ENCODE measurements at places on chromosomes 6 and 20.

GRCh38 chr6:5540370-5540769, 279.1 kb downstream of the FARS2 start:
- peak; percentile 64 for DNase-seq

DNA sequence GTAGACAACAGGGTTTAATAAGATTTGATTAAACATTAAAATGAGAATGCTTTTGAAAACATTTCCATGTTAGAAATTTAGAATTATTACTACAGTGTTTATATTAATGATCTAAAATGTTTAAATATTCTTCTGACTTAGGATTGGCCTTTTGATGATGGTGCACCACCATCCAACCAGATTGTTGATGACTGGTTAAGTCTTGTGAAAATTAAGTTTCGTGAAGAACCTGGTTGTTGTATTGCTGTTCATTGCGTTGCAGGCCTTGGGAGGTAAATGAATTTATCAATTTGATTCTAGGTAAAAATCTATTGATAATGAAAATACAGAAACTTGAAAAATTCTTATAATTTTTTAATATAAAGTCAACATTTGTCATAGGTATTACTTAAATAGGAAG, 6.5 kb downstream of the LOC128125822 start:
- DNase-seq, result no peak

DNA sequence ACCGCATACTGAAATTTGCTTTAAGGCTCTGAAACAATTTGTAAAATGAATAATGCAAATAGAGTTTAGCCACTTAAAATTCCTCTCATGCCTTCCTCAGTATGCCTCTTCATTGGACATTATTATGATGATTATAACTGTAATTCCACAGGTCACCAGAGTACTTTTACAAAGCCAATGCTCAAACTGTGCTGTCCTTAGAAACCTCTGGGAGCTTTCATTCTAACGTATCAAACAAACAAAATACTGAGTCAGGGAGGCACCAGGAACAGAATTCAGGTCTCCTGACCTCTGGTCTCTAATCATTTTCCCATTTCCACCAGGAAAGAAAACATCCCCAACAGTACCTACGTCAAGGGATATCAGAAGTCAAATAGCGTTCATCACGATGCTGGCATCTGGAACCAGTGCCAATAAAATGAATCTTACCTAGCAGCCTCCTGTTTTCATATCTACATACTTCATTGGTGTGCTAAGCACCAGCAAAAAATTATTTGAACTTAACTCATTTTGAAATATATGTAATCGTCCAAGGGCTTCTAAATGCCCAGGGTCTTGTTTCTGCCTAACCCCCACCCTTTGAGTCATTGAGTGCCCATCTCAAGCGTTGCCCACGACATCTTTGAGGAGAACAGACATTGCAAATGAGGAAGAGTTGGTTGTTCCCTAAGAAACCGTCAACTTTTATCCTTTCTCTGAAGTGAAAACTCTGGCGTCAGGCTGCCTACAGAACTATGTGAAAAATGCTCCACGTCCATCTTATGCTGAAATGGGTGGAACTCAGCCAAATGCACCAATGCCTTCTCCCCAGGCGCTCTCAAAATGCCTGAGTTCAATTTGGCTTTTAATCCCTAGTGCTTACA, 37.9 kb downstream of the NEDD9 start:
- DNase-seq, result peak; percentile 78

DNA sequence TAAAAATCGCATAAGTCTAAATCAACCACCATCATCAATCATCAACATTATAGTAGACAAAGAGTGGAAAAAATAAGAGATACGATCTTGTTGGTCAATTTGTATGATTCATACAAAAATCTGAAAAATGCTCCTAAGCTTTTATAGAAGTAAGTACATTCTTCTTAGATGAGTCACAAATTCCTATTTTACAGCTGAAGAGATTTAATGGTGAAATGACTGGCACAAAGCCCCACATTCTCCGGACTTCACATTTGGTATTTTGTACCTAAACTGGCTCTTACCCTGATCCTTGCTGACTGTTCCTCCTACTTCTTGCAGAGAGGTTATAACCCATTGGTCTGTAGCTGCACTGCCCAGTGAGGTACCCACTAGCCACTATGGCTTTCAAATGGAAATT, 29.9 kb upstream of the PREP start:
- peak; percentile 85 for DNase-seq

- DNase-seq, result no peak
Observed at GRCh38 chr6:52566201-52566600, 10.7 kb downstream of the TRAM2 start.

DNA sequence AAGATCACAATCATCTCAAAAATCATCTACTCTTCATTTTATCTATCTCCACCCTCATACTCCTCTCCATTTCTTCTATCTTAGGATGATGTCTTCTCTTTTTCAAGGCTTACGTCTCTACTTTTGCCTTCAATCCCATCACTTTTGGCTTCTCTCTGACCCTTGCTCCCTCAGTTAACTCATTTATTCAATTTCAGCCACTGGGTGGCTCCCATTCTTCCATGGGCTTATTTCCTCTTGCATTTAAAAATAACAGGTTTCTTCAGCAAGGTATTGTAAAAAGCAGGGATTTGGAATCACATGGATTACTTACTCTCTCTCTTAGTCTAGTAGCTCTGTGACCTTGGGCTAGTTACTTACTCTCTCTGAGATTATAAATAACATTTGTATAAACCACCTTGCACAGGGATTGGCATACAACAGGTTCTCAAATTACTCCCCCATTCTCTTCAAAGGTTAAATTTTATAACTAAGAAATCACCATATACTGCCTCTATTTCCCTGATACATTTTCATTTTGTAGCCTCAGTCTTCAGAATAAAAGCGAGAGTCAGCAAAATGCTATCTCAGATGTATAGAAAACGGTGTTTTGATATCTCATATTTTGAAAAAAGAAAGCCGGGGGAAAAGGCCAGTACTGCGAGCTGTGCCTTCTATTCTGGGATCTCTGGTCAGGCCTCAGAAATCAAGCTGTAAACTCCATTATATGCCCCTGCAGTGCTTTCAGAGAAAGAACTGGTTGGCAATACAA, 5.5 kb downstream of the ZSCAN12 start:
- DNase-seq, result no peak

- DNase-seq, result no peak
Observed at GRCh38 chr6:36139431-36139830, 9.1 kb downstream of the MAPK13 start.

DNA sequence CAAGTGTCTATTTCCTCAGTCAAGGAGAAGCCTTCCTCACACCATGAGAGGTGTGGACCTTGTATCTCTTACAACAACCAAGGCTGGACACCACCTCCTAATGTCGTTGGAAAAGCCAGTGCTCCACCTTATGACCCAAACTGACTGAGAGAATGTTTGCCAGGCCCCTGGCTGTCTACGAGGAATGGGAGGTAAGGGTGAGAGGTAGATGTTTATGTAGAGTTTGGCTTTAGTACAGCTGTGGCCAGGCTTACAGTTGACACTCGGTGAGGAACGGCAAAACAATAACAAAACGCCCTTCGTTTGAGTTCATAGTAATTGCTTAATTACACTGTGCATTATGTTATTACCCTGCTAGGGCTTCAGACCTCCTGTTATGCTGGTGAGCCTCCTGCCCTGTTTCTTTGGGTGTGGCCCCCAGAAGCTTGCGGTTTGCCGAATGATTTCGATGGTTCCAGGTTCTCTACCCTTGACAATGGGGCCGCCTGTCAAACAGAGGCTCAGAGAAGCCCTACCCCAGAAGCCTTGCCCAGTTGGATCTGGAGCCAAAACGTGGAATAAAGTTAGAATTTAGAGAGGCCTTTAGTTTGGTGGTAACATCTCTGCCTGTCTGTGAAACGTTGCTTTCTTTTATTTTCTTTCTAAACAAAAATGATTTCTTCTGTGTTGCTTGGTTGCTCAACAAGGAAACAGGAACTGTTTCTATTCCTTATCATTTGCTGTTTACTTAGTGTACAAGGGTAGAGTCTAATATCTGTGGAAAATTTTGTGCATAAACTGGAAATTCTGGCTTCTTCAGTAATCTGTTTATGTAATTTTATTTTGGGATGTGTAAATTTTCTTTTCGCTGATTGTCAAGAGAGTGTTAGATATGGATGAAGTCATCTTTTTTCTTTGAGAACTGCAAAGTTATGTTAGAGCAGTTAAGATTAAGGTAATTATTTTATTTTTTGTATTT, 60.4 kb upstream of the FOXQ1 start:
- DNase-seq, result no peak

GRCh38 chr6:127102299-127102698, 16.2 kb upstream of the RSPO3 start:
- DNase-seq, result peak; percentile 81

DNA sequence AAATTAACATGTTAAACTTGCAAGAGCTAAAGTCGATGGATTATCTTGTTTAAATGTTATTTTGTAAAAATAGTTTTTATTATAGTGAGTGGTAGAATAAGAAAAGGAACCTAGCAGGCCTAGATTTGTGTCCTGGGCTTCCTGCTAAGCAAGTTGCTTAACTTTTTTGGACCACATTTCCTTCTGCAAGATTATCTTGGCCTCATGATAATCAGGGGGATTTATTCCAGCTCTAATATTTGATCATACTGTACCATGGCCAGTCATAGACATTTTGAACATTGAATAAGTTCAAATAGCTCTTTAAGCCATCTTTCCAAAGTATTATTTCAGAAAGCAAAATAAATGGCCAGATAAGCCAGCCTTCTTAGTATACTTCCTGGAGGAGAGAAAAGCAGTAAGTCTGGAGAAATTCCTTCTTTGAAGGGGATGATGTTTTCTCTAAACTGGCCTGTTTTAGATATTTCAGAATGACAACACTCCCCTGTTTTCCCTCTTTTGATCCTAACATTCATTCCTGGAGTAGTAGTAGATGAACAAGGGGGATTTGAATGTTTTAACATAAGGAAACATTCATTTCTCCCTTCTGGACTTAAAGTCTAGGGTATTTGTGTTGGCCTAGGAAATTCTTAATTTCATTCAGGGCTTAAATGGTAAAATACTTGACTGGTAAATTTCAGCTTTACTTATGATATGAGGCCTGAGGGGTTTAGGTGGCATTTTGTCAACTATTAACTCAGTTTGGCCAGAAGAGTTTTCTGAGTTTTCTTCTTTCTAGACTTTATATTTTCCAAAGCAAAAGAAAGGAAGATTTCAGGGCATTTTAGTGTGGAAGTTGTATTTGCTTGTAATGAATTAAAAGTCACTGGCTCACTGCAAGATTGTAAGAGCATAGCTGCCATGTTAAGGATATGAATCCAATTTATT, 108.8 kb upstream of the SCGN start:
- DNase-seq, result no peak

GRCh38 chr6:157561929-157562810, 181.2 kb downstream of the ZDHHC14 start:
- DNase-seq, result no peak

GRCh38 chr6:107667790-107668189, 156.3 kb downstream of the SCML4 start:
- DNase-seq, result no peak

DNA sequence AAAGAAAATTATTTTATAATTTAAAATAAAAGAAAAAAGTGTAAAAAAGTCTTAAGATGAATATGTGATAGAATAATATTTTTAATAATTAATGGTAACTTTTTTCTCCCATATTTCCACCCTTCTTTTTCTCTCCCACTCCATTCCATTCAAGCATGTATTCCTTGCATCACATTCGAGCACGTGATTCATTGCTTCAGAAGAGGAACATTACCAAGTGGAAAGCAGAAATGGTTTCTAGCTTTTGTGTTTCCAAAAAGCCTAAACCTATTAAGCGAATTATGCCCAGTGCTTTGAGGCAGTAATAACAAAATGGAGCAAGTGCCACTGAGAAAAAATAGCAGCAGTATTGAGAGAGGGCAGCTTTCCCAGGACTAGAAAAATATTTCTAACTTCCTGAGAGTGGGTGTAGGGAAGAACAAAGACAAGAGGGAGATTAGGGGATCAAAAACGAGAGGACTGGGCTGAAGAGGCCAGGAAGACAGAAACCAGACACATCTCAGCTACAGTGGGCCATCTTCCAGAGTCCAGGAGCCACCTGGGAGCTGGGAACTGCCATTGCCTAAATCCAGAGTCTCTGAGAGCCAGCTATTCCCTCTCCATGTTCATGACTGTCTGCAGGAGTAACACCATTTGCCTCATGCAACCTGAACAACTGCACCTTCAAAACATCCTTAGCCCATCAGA, 15.0 kb upstream of the AKIRIN2 start:
- DNase-seq, result no peak

GRCh38 chr6:90216072-90216977, 80.3 kb downstream of the BACH2 start:
- DNase-seq, result peak; percentile 50

DNA sequence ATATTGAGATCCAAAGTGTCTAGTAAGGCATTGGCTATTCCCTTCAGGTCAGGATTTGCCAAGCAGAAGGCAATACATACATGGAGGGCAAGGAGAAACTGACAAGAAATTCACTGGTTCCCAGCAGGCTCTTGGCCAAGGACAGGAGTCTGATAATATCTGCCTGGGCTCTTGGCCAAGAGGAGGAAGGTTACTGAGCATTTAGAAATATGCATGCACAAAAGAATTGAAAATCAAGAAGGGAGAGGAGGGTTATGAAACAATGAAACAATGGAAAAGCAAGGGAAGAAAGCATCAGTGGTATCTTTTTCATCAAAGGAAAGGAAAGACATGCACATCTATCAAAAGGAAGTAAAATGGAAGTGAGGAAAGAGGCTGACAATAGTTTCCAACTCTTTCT, 42.4 kb downstream of the ARHGAP18 start:
- DNase-seq, result no peak

DNA sequence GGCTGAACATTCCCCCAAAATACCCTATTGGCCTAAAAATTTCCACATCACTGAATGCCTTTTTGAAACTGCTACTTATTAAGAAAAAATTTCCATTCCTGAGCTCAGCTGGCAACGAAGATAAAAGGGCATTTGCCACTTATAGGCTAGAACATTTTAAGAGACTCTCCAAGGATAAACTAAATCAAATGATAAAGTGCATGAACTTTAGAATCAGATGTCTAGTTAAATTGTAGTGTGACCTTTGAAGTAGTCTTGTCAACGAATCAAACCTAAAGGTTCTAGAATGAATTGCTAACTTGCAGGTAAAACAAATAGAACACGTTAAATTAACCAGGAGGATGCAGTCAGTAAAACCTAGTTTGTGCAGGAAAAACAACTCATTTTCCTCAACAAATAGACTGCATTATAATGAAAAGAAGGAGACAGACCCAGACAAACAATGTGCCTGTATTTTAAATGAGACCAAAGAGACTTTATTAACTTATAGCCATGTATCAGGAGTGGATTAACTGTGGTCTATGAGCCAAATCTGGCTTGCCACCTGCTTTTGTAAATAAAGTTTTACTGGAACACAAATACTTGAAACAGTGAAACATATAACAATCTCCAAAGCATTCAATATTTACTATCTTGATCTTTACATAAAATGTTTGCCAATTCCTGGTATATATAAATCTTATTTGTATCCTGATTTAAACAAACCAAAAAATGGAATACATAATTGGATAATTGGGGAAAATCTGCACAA, 184.4 kb downstream of the MEI4 start:
- DNase-seq, result no peak

- DNase-seq, result no peak
Observed at GRCh38 chr20:61311656-61312387, 59.8 kb downstream of the CDH4 start.

GRCh38 chr20:41334443-41335421, 5.9 kb upstream of the LPIN3 start:
- no peak for DNase-seq

- no peak for DNase-seq
Observed at GRCh38 chr6:93045156-93045555, 374.2 kb downstream of the EPHA7 start.
